ENCODE measurements at places on chromosomes 1 and 21. TPM values are rescaled to one million over a fixed set of nuclear protein-coding genes. Genes with fewer than 3 reads are reported as not detected.
A peak's percentile ranks its signal among the peaks of the same experiment; 100 is the strongest.

- no peak for DNase-seq
Measured at GRCh38 chr1:178544531-178544930, 31.6 kb downstream of the TEX35 start.

DNA sequence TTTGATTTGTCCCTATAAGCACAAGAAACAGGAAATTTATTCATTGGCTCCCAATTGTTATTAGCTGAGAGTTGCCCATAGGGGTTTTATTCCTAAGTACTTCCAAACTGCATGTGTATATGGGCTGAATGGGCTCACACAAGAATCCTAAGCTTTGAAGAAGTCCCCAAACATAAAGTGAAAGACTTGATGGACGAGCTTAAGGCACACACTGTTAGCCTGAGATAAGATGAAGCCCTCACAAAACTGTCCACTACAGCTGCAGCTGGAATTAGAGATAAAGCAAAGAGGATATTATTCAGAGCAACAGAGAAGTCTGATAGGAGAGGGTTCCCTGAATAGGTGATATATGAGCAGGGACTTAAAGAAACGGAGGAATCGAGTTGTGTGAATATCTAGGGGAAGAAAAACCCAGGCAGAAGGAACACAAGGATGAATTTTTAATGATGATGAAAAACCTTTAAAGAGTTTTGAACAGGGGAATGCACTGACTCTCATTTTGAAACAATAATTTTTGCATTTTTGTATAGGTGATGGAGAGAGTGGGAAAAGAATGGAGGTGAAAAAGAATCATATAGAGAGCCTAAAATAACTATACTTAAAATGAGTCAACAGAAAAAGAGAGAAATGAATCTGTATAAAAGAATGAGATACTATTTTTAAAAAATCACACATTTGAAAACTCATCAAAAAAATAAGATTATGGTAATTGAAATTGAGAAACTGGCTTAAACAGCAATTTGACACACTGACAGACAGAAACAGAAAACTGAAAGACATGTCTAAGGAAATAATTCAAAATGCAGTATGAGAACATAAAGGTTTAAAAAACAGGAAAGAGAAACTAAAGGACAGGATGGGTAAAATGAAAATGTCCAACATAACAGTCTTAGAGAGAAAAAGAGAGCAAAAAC, 133.6 kb upstream of the POGK start:
- DNase-seq = no peak

C1QTNF12 gene
- 2.6 TPM for total RNA-seq

DNA sequence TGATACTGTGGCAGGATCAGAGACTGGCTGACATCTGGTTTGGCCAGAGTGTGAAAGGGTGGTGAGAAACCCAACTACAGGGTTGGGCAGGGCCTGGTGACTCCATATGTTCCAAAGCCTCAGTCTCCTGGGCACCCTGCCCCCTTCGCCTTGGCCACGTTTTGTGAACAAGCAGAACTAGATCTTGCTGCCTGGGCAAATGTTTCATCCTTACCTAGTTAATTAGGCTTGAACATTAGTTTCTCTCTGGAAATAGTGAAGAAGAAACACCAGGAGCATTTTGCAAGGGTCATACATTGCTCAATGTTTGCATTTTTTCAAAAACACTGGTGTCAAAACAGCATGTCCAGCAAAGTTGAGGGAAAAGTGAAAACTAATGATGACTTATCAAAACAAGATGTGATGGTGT, 60.5 kb downstream of the MAP3K7CL start:
- DNase-seq = peak; percentile 22

GRCh38 chr1:179369751-179370341, 4.1 kb downstream of the AXDND1 start:
- peak; percentile 33 for DNase-seq

- no peak for DNase-seq
Measured at GRCh38 chr1:99634971-99635624, 10.8 kb upstream of the PALMD start.

GRCh38 chr1:221530791-221531190, 211.1 kb downstream of the DUSP10 start:
- no peak for DNase-seq

TRNP1 gene
- 0.16 TPM for total RNA-seq

- no peak for DNase-seq
Measured at GRCh38 chr1:94259635-94260289, 22.4 kb upstream of the ARHGAP29 start.

RGS18 gene
- 0.23 TPM for total RNA-seq
